ENCODE measurements at places on chromosomes 5 and 9.

- no peak for DNase-seq
Observed at GRCh38 chr5:172266071-172266675, 17.4 kb downstream of the UBTD2 start.

DNA sequence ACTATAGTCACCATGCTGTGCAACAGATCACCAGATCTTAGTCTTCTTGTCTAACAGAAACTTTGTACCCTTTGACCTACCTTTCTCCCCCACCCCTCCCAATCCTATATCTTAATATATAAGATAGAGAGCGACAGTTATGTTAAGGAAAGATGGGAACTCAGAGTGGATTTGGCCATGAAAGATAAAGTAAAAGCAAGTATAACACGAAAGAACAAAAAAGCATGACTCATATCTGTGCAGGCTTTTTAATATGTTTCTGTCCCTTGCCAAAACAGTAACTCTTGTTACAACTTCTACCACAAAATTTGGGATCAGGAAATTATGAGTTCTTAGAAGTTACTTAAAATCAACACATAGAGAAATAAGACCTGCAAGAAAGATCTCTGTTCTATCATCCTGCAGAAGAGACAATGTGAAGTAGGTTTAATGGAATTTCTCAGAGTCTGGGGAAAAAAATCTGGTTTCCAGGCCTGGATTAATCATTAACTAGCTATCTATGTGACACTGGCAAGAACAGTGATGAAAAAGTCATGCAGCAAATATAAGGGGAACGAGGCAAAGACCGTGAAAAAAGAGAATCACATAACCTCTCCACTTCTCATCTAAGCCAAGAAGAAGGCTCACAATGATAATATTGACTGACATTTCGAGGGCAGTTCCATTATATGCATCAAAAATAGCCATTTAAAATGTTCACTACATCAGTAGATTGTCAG, 18.6 kb downstream of the BAAT start:
- no peak for DNase-seq

DNA sequence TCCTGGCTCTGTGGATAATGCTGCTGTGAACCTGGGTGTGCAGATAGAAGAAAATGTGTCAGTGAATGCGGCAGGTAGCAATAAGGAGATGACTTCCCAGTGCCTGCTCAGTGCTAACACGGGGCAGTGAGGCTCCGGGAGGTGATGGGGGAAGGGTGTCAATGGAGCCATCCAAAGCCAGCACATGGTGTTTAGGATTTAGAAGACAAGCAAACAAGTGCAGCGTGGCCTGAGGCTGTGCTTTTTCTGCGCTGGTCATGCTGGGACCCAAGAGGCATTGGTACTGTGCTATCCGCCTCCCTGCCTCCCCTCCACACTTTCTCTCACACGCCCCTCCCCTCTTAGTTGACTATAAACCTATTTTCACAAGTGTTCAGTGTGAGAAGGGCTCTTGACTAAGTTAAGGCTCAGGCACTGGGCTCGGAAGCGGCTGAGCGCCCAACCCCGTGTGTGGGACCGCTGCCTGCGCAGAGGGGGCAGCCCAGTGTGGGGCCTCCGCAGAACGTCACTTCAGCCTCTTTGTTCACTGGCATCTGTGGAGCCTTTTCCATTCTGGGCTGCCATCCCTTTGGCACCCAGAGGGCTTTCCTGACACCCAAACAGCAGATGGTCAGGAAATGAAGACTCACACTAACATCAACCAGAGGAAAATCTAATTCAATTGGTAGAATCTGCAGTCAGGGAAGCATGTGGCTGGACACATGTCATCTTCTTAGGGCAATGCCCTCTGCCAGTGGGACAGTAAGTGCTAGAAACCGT, 21.8 kb upstream of the NINJ1 start:
- DNase-seq = no peak

- no peak for DNase-seq
Observed at GRCh38 chr9:130639866-130640555, 24.4 kb upstream of the PRDM12 start.

GRCh38 chr9:96441798-96442445, 8.0 kb upstream of the HABP4 start:
- no peak for DNase-seq

- no peak for DNase-seq
Observed at GRCh38 chr5:172881691-172882370, 47.8 kb downstream of the ERGIC1 start.

GRCh38 chr9:111436571-111436970, 47.6 kb downstream of the ECPAS start:
- DNase-seq = no peak

DNA sequence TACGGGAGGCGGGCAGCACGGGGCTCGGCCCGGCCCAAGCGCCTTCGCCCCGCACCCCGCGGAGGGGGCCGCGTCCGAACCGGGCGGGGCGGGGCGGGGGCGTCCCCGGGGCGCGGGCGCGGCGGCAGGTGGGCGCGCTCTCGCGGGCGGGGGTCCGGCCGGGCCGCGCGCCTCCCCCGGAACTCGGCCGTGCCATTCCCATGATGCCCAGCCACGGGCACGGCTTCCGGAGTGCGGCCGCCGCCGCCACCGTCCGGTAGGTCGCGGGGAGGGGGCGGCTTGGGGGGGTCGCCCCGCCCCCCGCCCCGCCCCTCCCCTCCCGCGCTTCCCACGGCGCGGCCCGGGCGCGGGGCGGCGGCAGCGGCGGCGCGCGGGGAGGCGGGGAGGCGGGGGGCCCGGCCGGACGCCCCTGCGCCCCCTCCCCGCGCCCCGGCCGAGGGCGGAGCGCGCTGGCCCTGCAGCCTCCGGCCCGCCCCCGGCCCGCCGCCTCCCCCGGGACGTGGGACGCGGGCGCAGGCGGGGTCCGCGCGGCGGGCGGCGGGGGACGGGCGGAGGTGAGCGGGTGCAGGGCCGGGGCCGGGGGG, at the start of gene PPP1R26:
PPP1R26 (plus strand) TSS at position 314 of the 584 bp plus-strand sequence. CDS start 4,729 bp downstream, outside the sequence.
- no peak for DNase-seq

DNA sequence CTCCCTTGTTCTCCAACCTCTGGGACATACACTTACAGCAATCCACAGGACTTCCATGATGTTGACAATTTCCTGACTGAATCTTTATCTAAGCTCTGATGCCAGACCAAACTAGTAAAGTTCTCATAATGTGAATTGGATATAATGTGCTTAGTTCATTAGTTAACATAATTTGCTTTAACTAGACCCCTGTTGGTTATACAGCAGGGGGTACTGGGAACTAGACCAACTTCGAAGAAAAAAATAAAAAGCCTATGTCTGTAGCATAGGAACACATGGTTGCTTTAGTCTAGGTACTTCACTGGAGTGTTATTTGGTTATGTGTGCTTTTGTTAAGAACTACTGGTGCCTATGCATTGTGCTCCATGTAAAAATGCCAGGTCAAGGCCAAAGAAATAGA, 173.8 kb downstream of the ADAMTS6 start:
- DNase-seq = no peak

DNA sequence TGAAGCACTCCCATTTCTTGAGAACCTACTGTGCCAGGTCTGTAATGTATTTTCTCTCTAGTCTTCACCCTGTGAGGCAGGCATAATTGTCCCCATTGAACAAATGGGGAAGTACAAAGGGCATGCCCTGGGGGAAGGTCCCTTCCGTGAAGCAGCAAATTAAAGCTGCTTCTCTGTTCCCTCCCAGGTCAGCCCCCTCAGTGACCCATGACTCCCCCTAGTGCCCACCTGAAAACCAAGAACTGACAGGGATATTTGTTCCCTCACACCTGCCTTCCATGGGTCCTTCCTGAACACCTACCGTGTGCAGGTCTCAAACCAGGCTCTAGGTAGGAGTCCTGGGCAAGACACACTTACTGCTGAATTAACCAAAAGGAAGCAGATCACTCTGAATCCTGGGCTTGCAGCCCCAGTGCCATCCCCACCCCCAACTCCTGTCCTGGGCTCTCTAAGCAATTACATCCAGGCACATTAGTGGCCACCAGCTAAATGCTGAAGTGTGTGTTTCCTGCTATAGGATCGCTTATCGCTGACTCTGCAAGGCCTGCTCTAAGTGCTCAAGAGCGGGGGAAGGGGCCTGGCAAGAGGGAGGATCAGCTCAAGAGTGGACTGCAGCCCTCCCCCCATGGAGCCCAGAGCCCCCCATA, 254.8 kb downstream of the CDK5RAP2 start:
- DNase-seq = no peak

DNA sequence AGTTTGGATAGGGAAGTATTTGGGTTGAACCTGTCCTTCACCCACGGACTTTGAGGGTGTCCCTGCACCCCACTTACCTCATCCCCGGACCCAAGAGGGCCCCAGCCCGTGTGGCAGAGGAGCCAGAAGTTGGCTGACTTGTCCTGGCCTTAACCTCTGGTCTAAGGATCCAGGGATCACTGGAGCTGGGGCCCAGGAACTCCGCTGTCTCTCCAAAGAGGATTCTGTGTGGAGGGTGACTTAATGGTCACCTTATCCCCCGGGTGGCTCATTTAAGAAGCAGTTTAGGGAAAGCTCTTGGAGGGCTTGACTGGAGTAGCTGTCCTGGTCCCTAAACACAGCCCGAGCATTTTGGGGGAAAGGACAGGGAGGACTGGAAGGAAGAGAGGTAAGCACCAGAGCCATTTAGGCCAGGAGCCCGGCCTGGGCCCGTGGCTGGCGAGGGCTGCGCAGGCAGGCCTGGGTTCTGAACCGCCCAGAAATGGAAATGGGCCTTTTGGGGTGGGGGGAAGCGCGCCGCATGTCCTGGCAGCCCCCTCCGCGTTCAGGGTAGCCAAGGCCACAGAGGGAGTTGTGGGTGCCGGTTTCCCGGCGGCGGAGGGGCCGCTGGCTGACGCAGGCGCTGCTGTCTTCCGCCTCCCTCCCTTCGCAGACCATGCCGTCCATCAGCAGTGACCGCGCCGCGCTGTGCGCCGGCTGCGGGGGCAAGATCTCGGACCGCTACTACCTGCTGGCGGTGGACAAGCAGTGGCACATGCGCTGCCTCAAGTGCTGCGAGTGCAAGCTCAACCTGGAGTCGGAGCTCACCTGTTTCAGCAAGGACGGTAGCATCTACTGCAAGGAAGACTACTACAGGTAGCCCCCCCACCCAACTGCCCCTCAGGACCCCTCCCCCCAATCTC, 2.0 kb downstream of the LHX2 start:
- no peak for DNase-seq

Data from activated CD8-positive, alpha-beta memory T cell treated with anti-CD3 and anti-CD28 coated beads for 48 hours (primary cell).